GOT3 (cell line): ENCODE measurements at places on chromosomes 2 and 18.

- no peak for DNase-seq
Measured at GRCh38 chr2:45072862-45073237, 63.6 kb upstream of the SIX2 start.

DNA sequence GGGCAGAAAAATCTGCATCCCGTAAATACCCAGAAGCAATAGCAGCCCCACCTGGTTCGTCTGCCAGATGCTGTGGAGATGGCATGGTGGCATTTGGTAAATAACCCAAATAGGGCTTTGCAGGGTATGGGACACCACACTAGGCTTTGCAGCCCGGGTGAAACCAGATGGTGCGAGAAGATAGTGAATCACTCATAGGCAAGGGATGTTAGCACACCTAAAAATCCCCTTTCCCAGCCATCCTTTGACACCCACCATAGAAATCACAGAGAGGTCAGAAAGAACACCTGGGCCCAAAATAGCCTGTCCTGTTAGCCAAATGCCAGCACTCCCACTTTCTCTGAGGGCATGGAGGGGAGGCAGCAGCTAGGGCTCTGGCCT is 47.6 kb downstream of the BCL11A start:
- no peak for DNase-seq

GRCh38 chr2:231452799-231453508 is 11.3 kb downstream of the NCL start:
- DNase-seq = no peak

- DNase-seq = no peak
Measured at GRCh38 chr2:226488034-226488433, 311.6 kb downstream of the IRS1 start.

- DNase-seq = no peak
Measured at GRCh38 chr18:49345931-49346696, 114.3 kb downstream of the DYM start.

DNA sequence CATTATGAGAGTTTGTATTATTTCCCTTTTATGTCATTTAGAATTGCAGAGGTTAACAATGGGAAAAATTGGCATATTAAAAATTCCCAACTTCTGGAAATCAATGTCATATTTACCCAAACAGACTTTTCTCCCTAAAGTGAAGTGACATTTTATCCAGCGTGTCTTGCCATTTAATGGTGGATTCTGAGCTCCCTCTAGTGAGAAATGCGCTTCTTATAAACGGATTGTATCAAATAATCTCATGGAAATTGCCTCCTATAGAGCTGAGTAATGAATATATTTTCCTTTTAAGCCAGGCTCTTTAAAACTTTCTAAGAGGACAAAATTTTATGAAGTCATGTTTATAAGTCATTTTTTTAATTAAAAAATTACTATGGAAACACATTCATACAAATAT is 5.7 kb upstream of the GCFC2 start:
- no peak for DNase-seq

GRCh38 chr2:47950340-47951301 is 44.3 kb upstream of the FBXO11 start:
- no peak for DNase-seq

DNA sequence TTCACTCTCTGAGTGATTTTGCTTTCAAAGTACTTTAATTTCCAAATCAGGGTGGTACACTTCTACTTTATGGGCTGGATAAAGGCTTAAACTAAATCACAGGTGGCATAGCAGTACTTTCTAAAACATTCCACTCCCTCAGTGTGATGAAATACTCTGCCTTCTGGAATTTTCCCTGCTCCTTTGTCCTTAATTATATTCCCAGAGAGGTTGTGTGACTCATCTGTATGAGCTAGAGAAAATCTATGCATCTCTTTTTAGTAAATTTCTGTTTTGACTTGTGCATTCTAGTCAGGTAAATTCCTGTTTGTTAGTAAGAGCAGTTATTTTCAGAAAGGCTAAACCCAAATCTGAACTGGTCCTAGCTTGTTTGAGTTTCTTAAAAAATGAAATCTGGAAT is 29.0 kb upstream of the PLA2R1 start:
- DNase-seq = no peak

GRCh38 chr18:61360404-61361383 is 27.5 kb downstream of the CDH20 start:
- no peak for DNase-seq

GRCh38 chr2:213015387-213016165 is 135.8 kb downstream of the IKZF2 start:
- no peak for DNase-seq

GRCh38 chr18:8238507-8238906 is 370.7 kb upstream of the RAB12 start:
- DNase-seq = no peak

DNA sequence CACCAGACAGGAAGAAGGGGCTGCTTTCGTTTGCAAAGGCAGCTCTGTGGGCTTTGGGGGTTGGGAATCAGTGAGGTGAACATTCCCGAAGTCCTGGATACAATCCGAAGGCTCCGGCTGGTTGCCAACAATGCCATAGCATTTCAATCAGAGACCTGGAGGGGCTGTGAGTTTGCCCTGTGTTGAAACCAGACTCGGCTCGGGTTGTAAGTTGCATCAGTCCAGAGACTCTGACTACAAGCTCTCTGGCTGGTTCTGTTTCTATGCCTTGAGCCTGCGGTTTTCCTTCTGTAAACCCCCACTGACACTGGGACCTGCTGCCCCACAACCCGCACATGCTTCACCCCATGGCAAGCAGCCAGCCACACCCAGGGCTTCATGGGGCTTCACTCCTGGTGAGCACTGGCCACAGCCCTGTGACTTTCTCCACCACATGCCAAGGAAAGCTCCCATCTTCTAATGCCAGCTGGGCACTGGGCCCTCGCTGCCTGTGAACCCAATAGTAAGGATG is 85.7 kb upstream of the ODC1 start:
- DNase-seq = no peak

DNA sequence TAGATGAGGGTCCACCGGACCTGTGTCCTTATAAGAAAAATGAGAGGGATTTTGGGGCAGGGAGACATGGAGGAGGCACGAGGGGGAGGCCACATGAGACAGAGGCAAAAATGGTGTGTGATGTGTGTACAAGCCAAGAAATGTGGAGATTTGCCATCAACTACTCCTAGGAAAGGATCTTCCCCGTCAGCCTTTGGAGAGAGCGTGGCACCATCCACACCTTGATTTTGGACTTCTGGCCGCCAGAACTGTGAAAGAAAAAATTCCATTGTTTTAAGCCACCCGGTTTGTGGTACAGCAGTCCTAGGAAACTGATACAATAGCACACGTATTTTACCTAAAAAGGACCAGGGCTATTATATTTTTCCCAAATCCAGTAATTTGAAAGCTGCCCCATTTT is 829.0 kb upstream of the SALL3 start:
- DNase-seq = no peak

DNA sequence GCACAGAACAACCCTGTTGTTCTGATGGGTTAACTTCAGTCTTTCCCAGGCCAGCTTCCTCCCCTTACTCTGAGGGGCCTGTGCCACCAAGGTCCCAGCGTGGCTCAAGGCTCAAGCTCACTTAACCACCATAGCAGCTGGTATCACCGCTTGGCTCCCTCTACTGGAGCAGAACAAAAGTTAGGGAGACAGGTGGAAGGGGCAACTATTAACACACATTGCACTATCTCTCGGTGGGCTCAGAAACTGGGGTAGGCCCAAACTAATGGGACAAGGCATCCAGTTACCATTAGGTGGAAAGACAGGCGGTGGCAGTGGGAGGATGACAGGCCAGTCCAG is 88.7 kb upstream of the ATL2 start:
- no peak for DNase-seq

DNA sequence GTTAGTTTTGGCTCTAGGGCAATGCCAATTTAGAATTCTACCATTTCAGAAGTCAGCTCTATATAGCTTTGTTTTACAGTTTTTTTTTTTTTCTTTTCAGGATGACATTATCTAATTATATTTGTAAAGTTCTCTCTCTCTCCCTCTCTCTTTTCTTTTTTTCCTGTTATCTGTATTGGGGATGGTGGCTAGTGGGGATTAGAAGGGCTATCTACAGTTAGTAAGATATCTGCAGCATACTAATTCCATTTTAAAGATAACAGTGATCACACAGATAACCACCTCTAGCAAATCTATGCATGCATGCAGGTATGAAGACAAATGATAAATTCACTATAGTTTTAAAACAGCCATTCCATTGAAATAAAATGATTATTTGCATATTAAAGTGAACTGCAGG is 438.9 kb downstream of the ERBB4 start:
- no peak for DNase-seq

DNA sequence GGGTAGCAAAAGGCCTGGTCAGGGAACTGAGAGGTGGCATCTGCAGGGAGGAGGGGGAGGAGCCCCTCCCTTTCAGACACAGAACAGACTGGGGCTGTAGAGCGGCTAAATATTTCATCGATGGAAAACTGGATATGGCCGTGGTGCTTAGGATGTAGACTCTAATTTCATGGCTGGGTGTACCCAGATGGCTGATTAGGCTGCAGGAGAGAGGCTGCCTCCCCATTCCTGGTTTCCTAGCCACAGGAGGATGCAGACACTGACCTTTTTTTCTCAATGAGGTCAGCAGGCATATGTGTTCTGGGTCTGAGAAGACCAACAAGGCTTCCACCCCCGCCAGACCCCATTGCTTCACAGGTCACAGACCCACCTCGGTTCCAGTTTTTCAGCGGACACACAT is 79.3 kb upstream of the STPG4 start:
- DNase-seq = no peak

DNA sequence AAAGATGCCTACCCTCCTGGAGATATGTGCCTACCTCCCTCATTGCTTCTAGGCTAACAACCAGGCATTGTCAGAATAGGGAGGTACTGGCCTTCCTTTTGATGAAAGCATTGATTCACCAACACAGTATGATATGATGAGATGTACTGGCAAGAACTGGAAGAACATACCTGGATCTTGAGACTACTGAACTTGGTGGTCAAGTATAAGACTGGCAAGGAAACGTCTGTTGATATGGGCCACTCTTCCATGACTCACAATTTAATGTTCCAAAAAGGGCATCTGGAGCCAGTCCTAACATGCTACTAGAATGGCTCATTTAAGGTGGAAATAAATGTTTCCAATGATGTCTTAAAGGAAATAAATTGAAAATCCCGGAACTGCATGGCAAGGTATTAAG is 18.1 kb downstream of the DTNB start:
- DNase-seq = no peak

DNA sequence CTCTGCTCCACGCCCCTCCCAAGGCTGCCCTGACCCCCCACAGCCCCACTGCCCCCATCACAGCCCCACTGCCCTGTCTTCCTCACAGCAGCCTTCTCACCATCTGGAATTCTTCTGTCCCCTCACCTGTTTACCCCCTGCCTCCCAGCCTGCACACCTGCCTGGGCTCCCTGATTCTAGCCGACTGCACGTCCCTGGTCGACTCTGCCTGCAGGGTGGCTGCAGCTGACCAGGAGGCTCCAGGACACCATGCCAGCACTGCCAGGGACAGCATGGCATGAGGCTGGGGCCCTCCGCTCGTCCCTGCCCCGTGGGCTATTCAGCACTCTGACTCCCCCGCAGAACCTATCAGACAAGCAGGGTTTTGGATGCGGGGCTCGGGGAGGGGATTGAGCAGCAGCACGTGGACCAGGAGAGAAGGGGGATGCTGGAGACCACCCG is 254.1 kb downstream of the HDAC4 start:
- DNase-seq = no peak

DNA sequence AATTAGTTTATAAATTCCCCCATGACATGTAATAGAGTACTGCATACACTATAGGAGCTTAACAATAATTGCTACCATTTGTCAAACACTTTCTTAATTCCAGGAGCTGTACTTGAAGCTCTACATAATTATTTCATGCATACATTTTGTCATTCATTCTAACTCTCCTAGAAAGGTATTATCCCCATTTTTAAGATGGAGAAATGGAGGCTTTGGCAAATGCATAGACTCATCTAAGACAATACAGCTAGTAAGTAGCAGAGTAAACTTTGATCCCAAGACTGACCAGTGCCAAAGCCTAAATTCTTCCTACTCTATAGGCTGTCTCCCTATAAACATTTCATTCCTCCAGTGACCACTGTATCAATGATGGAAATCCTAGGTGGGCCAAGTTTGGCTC is 42.6 kb upstream of the TMEM247 start:
- no peak for DNase-seq

DNA sequence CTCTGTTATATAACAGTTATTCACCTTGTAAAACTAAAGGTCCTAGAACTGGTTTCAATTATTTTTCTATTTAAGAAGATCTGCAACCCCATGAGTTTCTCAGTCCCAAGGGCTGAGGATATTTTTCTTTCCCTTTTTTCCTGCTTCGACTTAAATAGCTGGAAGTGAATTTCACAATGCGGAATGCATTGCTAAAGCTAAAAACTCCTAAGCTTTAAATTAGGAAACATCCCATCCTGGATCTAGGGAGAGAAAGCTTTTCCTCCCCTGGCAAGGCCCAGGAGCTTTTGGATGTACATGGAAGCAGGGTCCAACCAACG is 1.4 kb downstream of the RFX8 start:
- DNase-seq = no peak

- no peak for DNase-seq
Measured at GRCh38 chr2:207231967-207232366, 66.2 kb upstream of the KLF7 start.

DNA sequence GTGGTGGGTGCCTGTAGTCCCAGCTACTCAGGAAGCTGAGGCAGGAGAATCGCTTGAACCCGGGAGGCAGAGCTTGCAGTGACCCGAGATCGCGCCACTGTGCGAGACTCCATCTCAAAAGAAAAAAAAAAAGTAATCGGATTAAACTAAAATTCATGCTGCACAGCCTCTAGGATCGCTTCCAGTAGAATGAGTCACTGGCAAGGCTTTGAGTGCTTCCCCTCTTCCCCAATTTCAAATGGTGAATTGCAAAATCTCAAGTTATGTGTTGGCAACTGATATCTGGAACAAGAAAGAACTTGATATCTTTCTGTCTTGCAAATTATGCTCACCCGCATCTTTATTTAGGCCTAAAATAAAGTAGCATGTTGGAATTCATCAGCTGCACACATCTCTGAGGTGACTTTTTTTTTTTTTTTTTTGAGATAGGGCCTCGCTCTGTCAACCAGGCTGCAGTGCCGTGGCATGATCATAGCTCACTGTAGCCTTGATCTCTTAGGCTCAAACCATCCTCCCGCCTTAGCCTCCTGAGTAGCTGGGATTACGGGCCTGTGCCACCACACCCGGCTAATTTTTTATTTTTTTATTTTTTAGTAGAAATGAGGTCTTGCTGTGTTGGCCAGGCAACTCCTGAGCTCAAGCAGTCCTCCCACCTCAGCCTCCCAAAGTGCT is 12.7 kb downstream of the TTC39C start:
- DNase-seq = no peak

GRCh38 chr2:10773821-10774341 is 38.7 kb downstream of the PDIA6 start:
- no peak for DNase-seq
